ENCODE measurements at places on chromosomes 4 and X. TPM values are rescaled to one million over a fixed set of nuclear protein-coding genes. Genes with fewer than 3 reads are reported as not detected.
A peak's percentile ranks its signal among the peaks of the same experiment; 100 is the strongest.

- no peak overlapping the region for H3K4me3 ChIP-seq
- peaks cover 6% of the 10 kb centered on the region for H3K27me3 ChIP-seq
- H3K36me3 ChIP-seq = peaks cover 10% of the 10 kb centered on the region
- no peak overlapping the region for H3K27ac ChIP-seq
- peaks cover 3% of the 10 kb centered on the region for H3K4me1 ChIP-seq
Measured at GRCh38 chr4:138852681-138853080, 162.9 kb upstream of the NOCT start.

DNA sequence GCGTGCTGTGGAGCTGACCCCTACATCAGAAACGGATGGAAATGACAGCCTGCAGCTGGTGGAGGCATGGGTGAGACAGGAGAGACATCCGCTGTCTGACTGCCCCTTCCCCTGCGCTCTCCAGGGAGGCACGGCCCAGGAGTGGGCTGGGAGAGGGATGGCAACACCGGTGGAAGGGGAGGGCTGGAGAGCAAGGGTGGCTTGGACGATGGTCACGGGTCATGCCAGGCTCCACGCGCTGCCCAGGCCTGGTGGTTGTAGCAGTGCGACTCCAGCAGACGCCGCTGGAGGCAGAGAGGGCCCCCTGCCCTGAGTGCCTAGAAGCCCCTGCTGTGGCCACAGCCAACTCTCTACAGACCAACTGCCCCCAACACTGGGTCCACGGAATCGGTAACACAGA, 47.9 kb downstream of the GAK start:
- H3K36me3 ChIP-seq = peaks cover 32% of the 10 kb centered on the region
- no peak for DNase-seq
- peaks cover 6% of the 10 kb centered on the region for H3K4me1 ChIP-seq
- H3K27ac ChIP-seq = peak overlapping the region; percentile 37
- peaks cover 8% of the 10 kb centered on the region for H3K27me3 ChIP-seq

The GUCY2F gene
- total RNA-seq = not detected

- H3K4me1 ChIP-seq = no peaks in the 10 kb centered on the region
- no peak overlapping the region for H3K27ac ChIP-seq
- H3K27me3 ChIP-seq = no peaks in the 10 kb centered on the region
- no peak overlapping the region for H3K4me3 ChIP-seq
Measured at GRCh38 chrX:3388457-3388856, 42.0 kb upstream of the MXRA5 start.

- H3K36me3 ChIP-seq = no peaks in the 10 kb centered on the region
- H3K4me1 ChIP-seq = peaks cover 4% of the 10 kb centered on the region
- no peaks in the 10 kb centered on the region for H3K27me3 ChIP-seq
- H3K27ac ChIP-seq = no peak overlapping the region
- H3K4me3 ChIP-seq = no peak overlapping the region
Measured at GRCh38 chrX:37712458-37712857, 26.9 kb downstream of the XK start.

The FAM149A gene
- total RNA-seq = 0.33 TPM

- H3K36me3 ChIP-seq = no peaks in the 10 kb centered on the region
- no peak overlapping the region for H3K27ac ChIP-seq
- H3K4me3 ChIP-seq = no peak overlapping the region
- H3K4me1 ChIP-seq = no peaks in the 10 kb centered on the region
Measured at GRCh38 chrX:11704725-11705495, 39.2 kb upstream of the ARHGAP6 start.

DNA sequence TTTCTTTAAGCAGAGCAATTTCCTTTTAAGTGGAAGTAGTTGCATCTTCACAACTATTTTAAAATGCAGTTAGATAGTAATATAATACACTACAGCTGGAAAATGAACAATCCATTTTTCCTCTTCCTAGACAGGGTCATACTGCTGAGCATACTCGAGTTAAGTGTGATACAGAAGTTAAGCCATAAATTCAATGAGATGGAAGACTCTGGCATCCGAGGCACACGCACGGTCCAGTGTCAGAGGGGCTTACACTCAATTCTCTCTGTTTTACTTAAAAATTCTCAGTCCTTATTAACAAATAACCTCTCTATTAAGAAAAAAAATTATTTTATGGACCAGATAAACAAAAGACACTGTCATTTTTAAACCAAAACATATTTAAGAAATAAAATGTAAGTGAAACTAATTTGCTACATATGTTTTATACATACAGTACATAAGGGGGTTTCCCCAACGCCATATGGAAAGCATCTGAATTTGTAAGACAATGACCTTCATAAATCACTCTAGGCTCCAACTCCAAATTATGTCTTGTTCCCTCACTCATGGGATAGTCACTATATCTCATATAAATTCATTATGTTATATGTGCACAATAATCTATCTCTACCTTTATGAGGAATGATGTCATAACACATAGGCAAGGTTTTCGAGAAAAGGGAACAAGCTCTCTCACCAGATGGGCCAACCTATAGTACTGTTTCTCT, 315.3 kb downstream of the PAPSS1 start:
- no peak overlapping the region for H3K4me3 ChIP-seq
- H3K27me3 ChIP-seq = no peaks in the 10 kb centered on the region

The RHOXF2B gene
- not detected for total RNA-seq

The NDNF gene
- 33.3 TPM for total RNA-seq

- H3K4me3 ChIP-seq = no peak overlapping the region
- no peak for DNase-seq
- peaks cover 2% of the 10 kb centered on the region for H3K27me3 ChIP-seq
- no peaks in the 10 kb centered on the region for H3K4me1 ChIP-seq
Measured at GRCh38 chr4:184850431-184851199, 24.8 kb upstream of the ACSL1 start.

The SLC10A4 gene
- total RNA-seq = 0.28 TPM

DNA sequence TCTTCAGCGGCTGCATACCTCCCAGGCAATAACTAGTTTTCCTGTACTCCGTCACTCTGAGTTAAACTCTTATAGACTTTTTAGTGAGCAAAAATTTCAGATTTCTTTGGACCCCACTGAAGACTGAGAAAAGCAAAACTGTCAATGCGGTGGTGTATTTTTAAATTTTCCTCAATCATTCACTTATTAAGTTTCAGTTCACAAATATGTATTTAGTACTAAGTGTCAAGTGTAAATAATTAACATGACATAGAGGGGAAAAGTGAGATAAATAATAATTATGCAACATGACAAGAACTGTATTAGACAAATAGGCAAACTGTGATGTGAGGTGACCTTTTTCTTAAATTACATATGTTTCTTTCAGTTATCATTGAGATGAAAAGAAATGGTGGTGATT, 124.4 kb downstream of the NAF1 start:
- H3K36me3 ChIP-seq = no peaks in the 10 kb centered on the region
- no peaks in the 10 kb centered on the region for H3K27me3 ChIP-seq
- H3K4me3 ChIP-seq = no peak overlapping the region
- H3K4me1 ChIP-seq = peaks cover 3% of the 10 kb centered on the region
- DNase-seq = no peak
- no peak overlapping the region for H3K27ac ChIP-seq

DNA sequence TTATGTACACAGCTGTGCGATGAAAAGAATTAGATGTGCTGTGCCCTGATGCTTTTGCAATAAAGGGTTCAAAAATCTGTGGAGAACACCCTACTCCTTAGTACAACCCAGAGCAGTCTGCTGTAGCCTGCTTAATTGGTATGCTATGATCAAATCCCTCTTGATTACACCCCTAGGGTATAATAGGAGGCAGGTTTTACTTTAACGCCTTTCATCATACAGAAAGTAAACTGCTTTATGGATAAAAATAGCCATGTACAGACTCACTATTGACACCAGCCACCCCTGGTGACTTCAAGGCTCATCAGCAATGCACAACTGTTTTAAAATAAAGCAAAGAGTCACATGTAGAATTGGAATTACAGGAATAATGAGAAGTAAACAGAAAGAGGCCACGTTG, 315.3 kb downstream of the DMD start:
- H3K4me3 ChIP-seq = no peak overlapping the region
- H3K4me1 ChIP-seq = no peaks in the 10 kb centered on the region
- no peaks in the 10 kb centered on the region for H3K36me3 ChIP-seq
- H3K27me3 ChIP-seq = peaks cover 2% of the 10 kb centered on the region

DNA sequence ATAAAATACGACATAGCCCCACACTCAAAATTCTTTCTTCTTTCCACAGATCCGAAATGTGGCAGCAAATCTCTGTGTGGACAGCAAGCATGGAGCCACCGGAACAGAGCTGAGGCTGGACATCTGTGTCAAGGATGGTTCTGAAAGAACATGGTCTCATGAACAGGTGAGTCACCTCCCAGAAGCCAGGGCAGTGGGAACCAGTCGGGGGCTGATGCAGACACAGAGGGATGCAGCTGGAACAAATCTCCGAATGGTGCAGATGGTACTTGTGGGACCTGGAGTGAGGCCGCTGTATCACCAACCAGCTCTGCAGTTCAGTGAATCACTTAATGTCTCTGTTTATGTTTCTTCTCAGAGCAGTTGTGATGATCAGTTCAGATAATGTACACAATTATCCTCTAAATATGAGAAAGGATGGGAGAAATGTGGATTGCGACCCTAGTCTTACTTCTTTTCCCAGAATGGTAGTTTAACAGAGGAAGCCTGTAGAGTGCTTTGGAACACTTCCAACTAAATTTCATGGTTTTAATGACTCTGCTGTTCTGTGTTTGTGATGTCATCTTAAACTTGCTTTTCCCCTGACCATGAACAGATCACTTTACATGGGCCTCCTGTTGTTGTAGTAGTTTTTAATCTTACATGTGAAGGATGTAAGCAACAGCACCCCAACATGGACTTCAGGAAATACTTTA, 159.3 kb upstream of the GALNT7 start:
- H3K27ac ChIP-seq = no peak overlapping the region
- DNase-seq = no peak
- H3K4me1 ChIP-seq = peaks cover 3% of the 10 kb centered on the region
- H3K27me3 ChIP-seq = peaks cover 2% of the 10 kb centered on the region
- H3K36me3 ChIP-seq = no peaks in the 10 kb centered on the region
- no peak overlapping the region for H3K4me3 ChIP-seq

DNA sequence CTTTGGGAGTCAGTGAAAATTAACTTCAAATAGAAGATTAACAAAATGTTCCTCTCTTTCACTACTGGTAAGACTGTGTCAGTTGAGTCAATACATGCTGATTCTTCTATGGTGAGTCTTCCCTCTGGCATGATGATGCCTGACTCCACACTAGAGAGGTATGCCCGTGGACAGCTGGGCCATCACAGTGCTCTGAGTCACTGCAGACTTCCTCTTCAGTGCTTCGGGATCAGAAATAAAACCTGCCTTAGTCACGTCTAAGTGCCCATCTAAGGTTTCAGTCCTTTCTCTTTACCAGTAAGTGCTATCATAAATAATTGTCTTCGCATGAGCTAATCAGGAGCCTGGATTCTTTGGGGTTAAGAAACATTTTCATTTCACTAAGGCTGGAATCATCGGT, 1.6 kb upstream of the ASB5 start:
- no peak for DNase-seq
- H3K27me3 ChIP-seq = no peaks in the 10 kb centered on the region
- no peak overlapping the region for H3K4me3 ChIP-seq
- H3K27ac ChIP-seq = no peak overlapping the region
- no peaks in the 10 kb centered on the region for H3K4me1 ChIP-seq

The LRBA gene
- total RNA-seq = 44.3 TPM

- H3K27me3 ChIP-seq = peaks cover 5% of the 10 kb centered on the region
- no peaks in the 10 kb centered on the region for H3K4me1 ChIP-seq
- H3K36me3 ChIP-seq = no peaks in the 10 kb centered on the region
- H3K27ac ChIP-seq = no peak overlapping the region
- DNase-seq = no peak
Measured at GRCh38 chrX:18666614-18667013, 5.3 kb downstream of the RS1 start.

DNA sequence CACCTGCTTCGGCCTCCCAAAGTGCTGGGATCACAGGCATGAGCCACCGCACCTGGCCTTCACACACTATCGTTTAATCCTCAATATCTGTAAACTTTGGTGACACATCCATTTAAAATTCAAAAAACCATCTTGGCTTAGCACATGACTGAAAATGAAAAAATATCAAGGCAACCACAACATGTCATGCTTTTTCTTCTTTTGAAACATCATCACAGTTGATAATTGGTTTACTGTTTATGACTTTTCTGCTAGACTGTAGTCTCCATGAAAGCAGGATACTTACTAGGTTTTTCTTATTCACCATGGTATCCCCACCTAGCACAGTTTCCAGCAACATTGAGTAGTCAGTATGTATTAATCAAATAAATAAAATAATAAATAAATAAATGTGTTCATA, 11.0 kb downstream of the GNRHR start:
- H3K4me3 ChIP-seq = no peak overlapping the region
- H3K27ac ChIP-seq = no peak overlapping the region
- peaks cover 3% of the 10 kb centered on the region for H3K4me1 ChIP-seq
- DNase-seq = no peak

The GAGE12C gene
- not detected for total RNA-seq

DNA sequence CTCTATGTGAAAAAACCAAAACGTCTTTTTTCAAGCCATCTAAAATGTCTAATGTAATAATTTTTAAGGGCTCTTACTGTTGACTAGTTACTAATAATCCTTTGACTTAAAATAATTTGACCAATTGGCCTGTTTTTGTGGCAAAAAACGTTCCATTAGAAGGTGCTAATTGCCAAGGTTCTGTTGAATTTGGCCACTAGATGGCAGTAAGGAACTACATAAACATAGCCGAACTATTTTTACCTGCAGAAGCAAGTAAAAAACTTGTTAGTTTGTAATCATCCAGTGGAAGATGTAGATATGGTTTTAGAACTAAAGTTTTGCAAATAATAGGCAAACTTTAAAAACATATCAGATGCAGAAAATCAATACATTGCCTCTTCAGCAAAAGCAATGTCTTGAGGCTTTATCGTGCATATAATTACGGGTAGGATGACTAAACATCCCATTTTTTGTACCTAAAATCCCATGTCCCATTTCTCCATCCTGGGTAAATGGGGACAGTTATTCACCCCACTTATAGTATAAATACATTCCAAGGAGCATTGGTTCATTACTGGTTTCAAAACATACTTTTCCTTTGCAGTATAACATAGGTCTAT, 57.6 kb downstream of the PROM1 start:
- no peak overlapping the region for H3K27ac ChIP-seq
- peak; percentile 44 for DNase-seq
- no peaks in the 10 kb centered on the region for H3K36me3 ChIP-seq

The NR3C2 gene
- 0.54 TPM for total RNA-seq

The DMRTC1 gene
- total RNA-seq = 0.38 TPM

- no peak overlapping the region for H3K27ac ChIP-seq
- no peaks in the 10 kb centered on the region for H3K4me1 ChIP-seq
Measured at GRCh38 chr4:126799971-126800574, 832.7 kb upstream of the INTU start.

GRCh38 chr4:129046055-129046959, 47.0 kb downstream of the SCLT1 start:
- H3K4me3 ChIP-seq = no peak overlapping the region
- DNase-seq = no peak
- peaks cover 7% of the 10 kb centered on the region for H3K36me3 ChIP-seq
- H3K27ac ChIP-seq = no peak overlapping the region
- H3K27me3 ChIP-seq = no peaks in the 10 kb centered on the region

DNA sequence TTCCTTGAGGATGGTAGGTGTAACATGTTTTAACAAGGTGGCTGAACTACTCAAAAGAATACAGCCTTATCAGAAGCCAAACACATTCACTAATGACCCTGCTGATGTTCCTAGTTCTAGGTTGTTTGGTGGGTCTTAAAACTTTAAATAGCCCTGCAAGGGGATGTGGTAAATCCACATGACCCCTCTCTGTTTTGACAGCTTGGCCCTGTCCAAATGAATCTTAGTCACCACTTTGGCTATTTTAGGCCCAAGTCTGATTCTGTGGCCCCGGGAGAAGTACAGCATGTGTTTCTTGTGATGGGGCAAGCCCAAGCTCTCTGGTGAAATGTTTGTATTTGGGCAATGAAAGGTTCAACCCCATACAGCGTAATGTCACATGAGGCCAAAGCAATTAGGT, 54.5 kb upstream of the GPR34 start:
- H3K4me1 ChIP-seq = no peaks in the 10 kb centered on the region
- no peak for DNase-seq
- H3K36me3 ChIP-seq = peaks cover 3% of the 10 kb centered on the region
- no peaks in the 10 kb centered on the region for H3K27me3 ChIP-seq
- no peak overlapping the region for H3K4me3 ChIP-seq
